ENCODE measurements at places on chromosomes 16 and 17.

DNA sequence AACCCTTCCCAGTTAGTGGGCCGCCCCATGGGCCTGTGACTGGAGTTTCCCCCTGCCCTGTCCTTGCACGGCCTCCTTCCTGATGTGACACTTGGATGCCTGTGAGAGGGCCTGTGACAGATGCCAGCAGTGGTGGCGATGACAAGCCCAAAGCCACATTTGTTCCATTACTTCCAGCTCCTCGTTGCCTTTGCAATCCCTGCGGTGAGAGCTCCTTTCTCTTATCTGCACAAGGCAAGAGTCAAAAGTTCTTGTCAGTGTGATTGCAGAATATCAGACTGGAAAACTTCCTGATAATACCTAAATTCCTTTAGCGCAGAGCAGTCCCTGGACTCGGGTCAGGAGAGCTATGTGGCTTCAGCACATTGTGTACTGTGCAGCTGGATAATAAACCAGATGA lies 54.4 kb upstream of the ARHGAP44 start:
- DNase-seq: no peak

DNA sequence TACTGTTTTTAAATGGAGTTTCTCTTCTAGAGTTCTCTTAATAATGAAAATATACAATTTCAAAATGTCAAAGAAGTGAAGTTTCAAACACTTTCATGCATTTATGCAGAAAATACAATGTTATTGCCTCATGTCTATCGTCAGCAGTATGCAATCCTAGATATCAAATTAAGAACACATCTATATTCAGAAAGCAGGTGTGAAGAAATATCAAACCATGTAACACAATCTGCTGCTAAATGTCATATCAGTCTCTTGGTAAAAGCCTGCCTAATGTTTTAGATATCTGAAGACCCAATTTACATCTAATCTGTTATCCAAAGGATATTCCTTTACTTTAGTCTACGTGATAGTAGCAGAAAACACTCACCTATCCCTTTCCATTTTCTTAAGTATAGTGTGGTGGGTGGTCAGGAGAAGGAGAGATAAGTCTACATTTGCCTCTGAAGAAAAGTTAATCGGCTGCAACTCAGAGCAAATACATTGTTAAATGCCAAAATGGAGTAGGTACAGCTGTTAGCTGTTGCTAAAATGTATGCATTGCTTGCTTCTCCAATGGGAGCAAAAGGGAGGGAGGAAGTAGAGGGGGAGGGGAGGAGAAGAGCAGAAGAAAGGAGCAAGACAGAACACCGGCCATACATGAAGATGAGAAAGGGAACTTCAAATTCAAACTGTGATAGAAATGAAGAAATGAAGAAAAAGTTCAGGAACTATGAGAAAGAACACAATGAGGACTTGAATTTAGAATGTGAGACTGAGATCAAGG lies 64.9 kb downstream of the ITFG1 start:
- no peak for DNase-seq

DNA sequence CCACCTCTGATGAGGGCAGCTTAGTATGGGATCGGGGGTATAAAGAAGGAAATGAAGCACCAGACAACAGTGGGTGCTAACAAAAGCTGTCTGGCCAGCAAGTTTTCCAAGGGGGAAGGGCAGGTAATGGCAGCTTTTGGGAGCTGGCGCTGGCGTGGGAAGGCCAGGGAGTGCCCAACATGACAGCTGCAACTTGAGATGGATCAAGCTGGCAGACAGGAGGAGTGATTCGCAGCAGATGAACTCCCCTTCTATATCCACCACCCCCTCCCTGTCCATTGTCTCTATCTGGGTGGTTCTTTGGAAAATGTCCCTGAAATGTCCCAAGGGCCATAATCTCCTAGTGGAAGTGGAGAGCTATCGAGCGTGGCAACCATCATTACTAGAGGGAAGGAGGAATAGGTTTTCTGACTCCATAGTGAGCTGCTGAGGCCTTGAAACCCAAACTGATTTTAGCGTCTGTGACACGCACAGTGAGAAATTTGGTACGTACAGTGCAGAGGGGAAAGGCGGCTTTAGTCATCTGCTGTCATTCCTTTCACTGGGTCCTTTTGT lies 4.8 kb upstream of the INPP5K start:
- DNase-seq: no peak

GRCh38 chr17:47278561-47278960 lies 24.9 kb downstream of the ITGB3 start:
- DNase-seq: no peak

- DNase-seq: no peak
Measured at GRCh38 chr16:25124503-25124902, 13.0 kb downstream of the LCMT1 start.

DNA sequence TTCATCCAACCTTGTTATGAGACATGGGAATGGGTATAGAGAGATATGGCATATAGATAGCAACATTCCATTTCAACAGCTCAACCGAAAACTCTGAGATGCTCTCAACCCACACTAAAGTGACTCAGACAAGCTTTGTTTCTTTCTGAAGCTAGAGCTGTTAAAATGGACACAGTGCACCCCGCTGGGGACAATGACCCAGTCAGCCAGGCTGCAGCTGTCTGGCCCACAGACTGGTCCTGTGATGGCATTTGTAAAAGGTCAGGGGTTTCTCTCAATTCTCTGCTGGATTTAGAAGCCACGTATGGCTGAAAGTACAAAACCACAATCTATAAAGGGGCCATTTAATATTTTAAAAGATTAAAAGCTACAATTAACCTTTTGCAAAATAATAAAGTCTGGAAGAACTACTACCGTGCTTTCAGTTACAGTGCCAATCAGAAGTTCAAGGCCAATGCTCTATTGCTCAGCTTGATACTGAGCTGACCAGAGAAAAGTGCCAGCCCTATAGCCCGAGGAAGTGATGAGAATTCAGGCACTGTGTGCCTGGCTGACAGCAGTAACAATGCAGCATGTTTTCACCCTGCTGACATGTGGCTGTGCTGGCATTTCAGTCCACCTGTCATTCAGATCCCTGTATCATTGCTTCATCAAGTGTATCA lies 60.2 kb downstream of the TEX2 start:
- DNase-seq: no peak

DNA sequence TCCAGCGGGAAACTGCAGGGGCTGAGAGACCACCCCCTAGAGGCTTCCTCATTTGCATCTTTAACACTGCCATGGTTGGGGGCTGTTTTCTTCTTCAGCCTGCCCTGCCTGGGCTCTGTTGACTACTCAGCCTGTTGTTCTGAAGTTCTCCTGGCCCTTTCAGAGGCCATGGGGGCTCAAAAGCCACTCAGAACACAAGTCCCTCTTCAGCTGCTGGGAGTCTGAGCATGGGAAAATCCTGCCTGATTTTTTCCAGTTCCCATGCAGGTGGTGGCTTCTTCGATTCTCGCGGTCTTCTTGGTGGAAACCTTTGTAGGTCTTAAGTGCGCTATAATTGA lies 36.3 kb downstream of the PLCG2 start:
- DNase-seq: no peak

- no peak for DNase-seq
Measured at GRCh38 chr16:75491876-75492275, 3.4 kb downstream of the CHST6 start.

DNA sequence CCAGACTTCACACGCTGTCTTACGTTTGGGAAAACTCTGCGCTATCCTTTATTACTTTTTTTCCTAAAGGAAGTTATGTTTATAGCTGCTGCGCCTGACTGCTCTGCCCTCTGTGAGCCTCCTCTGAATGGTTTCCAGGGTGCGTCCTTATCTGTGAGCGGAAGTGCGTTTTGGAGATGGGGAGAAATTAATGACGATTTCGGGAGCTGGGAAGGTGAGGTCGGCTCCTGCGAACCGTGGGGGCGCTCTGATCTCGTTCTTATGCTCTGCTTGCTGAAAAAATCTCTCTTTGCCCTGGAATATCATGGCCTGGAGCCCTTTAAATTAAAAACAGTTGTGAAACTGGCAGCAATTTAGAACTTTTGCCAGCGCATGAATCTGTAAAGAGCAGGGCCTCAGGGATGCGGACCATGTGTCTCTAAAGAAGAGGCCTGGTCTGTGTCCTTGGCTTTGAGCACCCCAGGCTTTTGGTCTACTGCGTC lies 135.7 kb upstream of the ZFHX3 start:
- no peak for DNase-seq

- no peak for DNase-seq
Measured at GRCh38 chr16:14131774-14132695, 60.9 kb downstream of the MRTFB start.

- DNase-seq: peak; percentile 73
Measured at GRCh38 chr16:29820271-29820701, at the start of gene MVP. MVP (plus strand) TSS chr16:29820462; CDS start chr16:29830550, 10,088 bp downstream.
